Hematopoietic multipotent progenitor cell treated with erythropoietin and hydrocortisone succinate and interleukin-3 and kit ligand, for 8 days (in vitro differentiated cells): ENCODE measurements at places on chromosomes 2 and 18.

GRCh38 chr2:187264612-187265011 is 183.4 kb downstream of the CALCRL start:
- DNase-seq: peak; percentile 56

DNA sequence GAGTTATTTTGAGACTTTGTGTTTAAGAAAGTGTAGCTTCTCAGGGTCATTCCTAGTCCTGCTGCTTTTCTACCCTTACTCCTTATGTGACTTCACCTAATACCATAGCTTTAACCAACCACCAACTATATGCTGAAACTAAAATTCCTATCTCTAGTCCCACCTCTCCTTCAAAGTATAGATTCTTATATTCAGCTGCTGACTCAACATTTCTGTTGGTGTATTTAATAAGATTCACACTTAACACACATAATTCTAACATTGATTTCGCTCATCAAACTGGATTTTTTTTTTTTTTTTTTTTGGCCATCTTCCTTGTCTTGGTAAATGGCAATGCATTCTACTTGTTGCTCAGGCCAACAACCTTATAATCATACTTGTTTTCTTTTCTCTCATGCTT is 30.1 kb downstream of the TAF1B start:
- no peak for DNase-seq

DNA sequence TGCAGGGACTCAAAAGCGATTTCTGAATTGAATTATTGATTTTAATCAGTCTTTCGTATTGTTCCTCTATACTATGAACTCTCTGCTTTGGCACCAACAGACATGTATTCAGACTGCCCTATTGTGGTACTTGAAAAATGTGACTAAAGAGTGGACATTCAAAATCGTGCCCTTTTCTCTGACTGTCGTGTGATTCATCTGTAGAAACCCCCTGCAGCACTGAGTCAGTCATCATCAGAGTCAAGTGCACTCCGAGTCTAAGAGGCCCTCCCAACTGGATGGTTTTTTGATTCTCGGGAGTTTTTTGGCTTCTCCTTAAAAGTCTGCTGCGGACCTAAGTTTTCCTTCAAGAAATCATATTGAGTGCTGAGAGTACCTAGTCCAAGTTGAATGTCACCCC is 96.4 kb upstream of the FOSL2 start:
- no peak for DNase-seq

DNA sequence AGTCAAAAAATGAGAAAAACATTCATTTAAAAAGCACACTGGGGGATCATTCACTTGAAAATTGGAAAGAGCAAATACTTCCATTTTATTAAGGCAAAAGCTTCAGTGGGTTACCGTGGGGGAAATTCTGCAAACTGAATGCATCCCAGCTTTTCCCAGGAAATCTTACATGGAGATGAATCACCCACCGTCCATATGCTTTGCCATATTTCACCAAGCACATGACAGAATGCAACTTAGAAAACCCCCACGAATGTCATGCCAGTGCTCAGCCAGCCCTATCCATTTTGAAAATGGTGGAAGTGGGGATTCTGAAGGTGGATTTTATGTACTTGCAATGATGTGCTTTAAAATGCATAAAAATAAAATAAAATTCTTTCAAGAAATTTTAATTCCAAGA is 485.5 kb upstream of the ID2 start:
- no peak for DNase-seq

DNA sequence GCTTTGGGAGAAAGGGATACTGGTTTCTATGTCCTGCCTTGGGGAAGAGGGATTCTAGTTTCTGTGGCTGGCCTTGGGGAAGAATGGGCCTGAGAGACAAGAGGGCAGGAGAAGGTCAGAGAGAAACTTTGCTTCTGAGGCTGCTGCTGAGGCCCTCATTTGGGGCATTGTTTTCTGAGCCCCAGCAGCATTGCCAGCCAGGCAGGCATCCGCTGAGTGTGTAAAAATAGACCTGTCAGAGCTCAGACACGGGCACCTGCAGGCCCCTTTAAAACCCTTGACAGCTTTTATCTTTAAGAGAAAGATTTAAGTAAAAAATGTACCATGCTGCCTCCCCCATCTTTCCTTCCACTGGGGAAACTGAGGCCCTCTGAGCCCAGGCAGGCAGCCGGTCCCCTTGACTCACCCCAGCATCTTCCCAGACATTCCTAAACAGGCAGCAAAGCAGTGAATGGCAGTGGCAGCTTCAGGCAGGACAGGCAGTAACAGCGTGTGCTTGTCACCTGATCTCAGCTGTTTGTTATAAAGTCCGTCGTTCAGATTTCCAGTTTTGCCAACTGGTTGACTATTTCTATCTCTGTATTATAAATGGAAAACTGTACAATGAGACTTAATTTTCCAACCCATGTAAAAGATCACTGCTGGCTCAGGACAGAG is 27.6 kb downstream of the MLPH start:
- DNase-seq: no peak
